ENCODE measurements at places on chromosomes 1 and 21.
A peak's percentile ranks its signal among the peaks of the same experiment; 100 is the strongest.

DNA sequence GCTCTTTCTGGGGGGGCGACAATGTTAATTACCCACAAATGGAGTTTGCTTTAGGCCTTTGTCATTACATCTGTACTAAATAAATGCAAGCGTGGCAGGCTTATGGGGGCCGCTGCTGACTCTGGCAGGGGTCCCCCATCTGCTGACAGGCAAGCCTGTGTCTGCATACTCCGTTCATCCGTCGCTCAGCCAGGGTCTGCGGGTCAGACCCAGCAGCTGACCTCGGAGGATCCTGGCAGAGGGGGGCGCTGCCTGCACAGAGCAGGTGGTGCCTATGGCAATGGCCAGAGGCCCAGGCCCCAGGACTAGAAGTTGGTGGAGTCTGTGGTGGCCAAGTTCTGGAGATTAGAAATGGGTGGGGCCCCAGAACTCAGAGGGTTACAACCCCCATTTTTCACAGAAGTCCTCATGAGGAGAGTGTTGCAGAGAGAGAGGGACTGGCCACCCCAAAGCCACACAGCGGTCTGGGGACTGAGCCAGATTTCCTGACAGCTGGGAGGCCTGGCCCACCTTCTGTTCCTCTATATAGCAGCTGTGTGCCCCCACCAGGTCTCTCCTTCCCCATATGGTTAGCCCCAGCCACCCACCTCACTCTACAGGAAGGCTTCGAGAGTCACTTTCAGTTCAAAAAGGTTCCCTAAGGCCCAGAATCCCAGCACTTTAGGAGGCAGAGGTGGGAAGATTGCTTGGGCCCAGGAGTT lies 31.0 kb downstream of the TTC39A start:
- no peak overlapping the region for H3K4me3 ChIP-seq
- no peak overlapping the region for H3K27ac ChIP-seq
- no peak for DNase-seq
- H3K4me1 ChIP-seq = peaks cover 8% of the 10 kb centered on the region
- H3K27me3 ChIP-seq = no peaks in the 10 kb centered on the region

GRCh38 chr1:18569811-18570545 lies 60.7 kb upstream of the PAX7 start:
- DNase-seq = no peak
- no peak overlapping the region for H3K4me3 ChIP-seq
- H3K4me1 ChIP-seq = no peaks in the 10 kb centered on the region
- H3K27me3 ChIP-seq = no peaks in the 10 kb centered on the region

DNA sequence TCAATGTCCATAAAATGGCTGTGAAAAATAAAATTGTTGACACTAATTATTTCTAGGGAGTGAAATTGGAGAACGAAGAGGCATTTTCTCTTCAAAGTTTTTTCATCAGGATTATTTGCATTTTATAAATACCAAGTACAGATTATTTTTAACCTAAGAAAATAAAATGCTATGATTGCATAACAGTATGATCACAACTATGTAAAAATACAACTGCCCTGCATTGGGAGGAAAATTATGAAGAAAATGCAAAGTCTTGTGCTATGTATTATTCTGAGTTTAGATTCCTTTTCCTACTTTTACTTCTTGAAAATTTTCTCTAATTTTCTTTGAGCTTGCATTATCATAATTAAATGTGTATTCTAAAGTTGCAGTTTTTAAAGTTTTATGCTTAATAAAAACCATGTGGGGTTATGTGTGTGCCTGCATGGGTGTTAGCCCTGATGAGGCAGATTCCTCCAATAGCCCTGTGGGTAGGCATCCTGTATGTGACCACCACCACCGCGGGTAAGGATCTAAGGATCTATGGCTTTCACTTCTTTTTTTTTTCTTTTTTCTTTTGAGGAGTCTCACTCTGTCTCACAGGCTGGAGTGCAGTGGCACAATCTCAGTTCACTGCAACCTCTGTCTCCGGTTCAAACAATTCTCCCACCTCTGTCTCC lies 24.7 kb downstream of the STX6 start:
- H3K4me1 ChIP-seq = peaks cover 20% of the 10 kb centered on the region
- H3K27ac ChIP-seq = no peak overlapping the region
- H3K27me3 ChIP-seq = no peaks in the 10 kb centered on the region
- no peaks in the 10 kb centered on the region for H3K36me3 ChIP-seq
- DNase-seq = no peak

DNA sequence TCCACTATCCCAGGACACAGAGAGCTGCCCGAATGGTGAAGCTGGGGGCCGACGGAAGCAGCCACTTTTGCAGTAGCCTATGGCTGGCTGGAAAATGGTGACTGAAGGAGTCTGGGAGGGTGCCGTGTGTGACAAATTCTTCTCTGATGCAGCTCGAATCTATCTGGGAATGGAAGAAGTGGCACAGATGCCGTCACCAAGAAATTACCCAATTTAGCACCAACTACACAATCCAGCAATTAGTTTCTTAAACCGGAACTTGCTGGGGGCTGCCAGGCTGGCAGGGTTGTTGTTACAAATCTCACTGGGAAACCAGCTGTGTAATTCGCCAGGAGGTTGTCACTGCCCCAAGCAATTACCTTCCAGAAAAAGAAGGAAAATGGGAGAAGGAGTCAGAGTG lies 18.0 kb downstream of the DLGAP3 start:
- no peaks in the 10 kb centered on the region for H3K4me1 ChIP-seq
- DNase-seq = no peak
- H3K36me3 ChIP-seq = no peaks in the 10 kb centered on the region
- no peak overlapping the region for H3K4me3 ChIP-seq

DNA sequence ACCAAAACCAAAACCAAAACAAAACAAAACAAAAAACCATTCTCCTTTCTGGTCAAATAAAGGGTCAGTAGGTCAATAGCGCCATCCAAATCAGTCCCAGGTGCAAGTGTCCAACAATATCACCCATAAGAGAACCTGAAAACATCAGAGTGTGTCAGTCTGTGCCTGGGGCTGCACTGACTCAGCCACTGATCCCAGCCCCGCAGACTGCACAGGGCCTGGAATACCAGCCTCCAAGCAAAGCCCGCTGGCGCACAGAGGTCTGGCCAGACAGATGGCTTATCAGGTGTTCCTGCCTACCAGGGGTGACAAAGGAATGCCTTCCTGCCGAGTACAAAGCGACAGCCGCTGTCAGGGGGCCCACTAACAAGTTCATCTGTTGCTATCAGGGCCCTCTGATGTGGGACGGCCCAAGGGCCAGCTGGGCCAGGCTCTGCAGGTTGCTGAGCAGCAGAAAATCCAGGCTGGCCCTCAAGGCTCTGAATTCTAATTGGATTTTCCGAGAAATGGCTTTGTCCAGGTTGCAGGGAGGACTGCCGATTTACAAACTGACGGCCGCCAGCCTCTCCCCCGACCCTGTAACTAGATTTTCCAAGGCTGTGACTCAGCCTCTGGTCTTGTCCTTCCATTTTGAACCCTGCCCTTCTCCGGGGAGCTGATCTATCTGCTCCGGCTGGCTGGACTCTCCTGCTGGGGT lies 13.7 kb upstream of the TMEM51 start:
- no peaks in the 10 kb centered on the region for H3K36me3 ChIP-seq
- no peak overlapping the region for H3K4me3 ChIP-seq
- no peak overlapping the region for H3K27ac ChIP-seq
- H3K4me1 ChIP-seq = no peaks in the 10 kb centered on the region
- no peak for DNase-seq
- H3K27me3 ChIP-seq = no peaks in the 10 kb centered on the region

GRCh38 chr1:17632106-17632505 lies 92.6 kb downstream of the ARHGEF10L start:
- H3K4me1 ChIP-seq = peaks cover 96% of the 10 kb centered on the region
- H3K27me3 ChIP-seq = no peaks in the 10 kb centered on the region
- peaks cover 71% of the 10 kb centered on the region for H3K36me3 ChIP-seq
- DNase-seq = no peak
- no peak overlapping the region for H3K4me3 ChIP-seq

- no peaks in the 10 kb centered on the region for H3K36me3 ChIP-seq
- no peak overlapping the region for H3K27ac ChIP-seq
- no peak for DNase-seq
These were observed 608.8 kb upstream of the CHRM3 start for GRCh38 chr1:238777551-238777950.

DNA sequence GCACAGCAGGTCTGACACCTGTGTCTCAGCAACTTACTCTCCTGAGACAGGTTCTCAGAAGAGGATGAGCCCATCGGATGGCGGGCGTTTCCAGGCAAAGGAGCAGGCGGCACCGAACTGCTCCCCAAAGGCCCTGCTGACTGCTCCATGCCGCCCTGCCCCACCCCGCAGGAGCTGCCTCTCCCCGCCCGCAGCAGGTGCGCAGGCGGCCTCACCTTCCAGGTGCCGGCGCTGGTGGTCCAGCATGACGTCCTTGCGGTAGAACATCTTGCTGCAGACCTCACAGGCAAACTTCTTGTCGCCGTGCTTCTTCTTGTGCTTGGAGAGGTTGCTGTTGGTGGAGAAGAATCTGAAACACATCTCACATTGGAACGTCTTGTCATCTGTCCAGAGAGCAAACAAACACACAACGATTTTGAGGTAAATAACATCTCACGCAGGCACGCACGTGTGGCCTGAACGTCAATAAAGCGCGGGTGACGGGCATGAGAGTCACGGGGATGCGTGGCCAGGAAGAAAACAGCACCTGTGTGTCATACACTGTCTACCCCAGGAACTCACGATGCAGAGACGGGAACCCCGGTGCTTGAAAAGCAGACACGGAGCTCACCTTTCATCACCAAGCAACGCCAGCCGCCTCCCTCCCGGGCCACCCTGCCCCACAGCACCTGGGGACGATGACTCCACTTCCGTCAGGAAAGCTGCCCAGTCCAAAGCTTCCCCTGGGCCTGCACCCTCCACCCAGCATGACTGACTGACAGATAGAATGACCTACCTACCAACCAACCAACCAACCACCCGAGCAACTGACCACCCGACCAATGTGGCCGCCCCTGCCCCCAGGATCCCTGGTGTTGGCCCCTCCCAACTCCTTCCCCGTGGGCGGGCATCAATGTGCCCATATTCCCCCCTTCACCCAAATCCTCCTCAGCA lies 50.9 kb downstream of the PRDM15 start:
- H3K4me3 ChIP-seq = no peak overlapping the region
- H3K36me3 ChIP-seq = peaks cover 10% of the 10 kb centered on the region
- DNase-seq = no peak
- no peaks in the 10 kb centered on the region for H3K27me3 ChIP-seq
- H3K4me1 ChIP-seq = no peaks in the 10 kb centered on the region
- no peak overlapping the region for H3K27ac ChIP-seq

GRCh38 chr1:22111620-22112019 lies 31.3 kb downstream of the WNT4 start:
- H3K27me3 ChIP-seq = no peaks in the 10 kb centered on the region
- H3K4me3 ChIP-seq = no peak overlapping the region
- H3K27ac ChIP-seq = no peak overlapping the region
- no peak for DNase-seq

- no peaks in the 10 kb centered on the region for H3K27me3 ChIP-seq
- peak overlapping the region; percentile 56 for H3K4me3 ChIP-seq
- H3K4me1 ChIP-seq = no peaks in the 10 kb centered on the region
- no peak overlapping the region for H3K27ac ChIP-seq
These were observed 35.8 kb downstream of the GREM2 start for GRCh38 chr1:240575981-240576662.

- no peak for DNase-seq
- H3K4me1 ChIP-seq = no peaks in the 10 kb centered on the region
- H3K36me3 ChIP-seq = no peaks in the 10 kb centered on the region
- no peak overlapping the region for H3K4me3 ChIP-seq
- H3K27me3 ChIP-seq = no peaks in the 10 kb centered on the region
- no peak overlapping the region for H3K27ac ChIP-seq
These were observed 52.5 kb upstream of the TINAGL1 start for GRCh38 chr1:31523769-31524168.

DNA sequence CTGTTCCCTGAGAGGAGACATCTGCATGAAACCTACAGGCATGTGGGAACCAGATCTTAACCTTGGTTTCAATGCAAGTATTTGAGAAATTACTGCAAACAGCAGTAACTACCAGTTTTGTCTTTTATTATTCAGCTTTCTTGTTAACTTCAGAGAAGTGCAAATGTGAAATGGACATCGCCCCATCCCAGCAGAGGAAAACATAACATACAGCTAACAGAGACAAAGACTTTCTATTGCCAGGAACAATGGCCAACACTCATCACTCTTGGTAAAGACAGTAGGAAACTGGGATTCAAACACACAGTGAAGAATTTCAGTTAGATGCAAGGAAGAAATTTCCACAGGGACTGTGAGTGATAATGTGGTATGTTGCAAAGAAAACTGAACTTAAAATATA lies 115.1 kb downstream of the SLC30A10 start:
- H3K36me3 ChIP-seq = no peaks in the 10 kb centered on the region
- no peak overlapping the region for H3K27ac ChIP-seq
- no peak for DNase-seq
- no peak overlapping the region for H3K4me3 ChIP-seq

DNA sequence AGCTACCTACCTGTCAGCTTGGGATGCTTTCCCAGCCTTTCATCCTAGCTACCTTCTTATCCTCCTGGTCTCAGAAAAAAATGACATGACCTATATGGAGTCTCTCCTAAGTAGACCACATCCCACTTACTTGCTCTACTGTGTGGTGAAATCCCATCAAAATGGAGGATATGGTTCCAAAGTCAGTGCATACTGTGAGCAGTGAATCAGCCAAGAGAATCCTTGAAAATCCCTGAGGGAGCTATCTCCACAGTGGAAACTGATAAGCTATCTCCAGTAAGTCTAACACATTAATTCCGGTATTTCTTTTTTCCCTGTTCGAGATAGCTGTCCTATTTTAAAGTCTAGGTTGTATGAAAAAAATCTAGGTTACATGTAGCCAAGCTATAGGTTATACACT lies 189.7 kb downstream of the FGGY start:
- peaks cover 2% of the 10 kb centered on the region for H3K4me1 ChIP-seq
- H3K27ac ChIP-seq = no peak overlapping the region
- H3K27me3 ChIP-seq = no peaks in the 10 kb centered on the region
- H3K4me3 ChIP-seq = no peak overlapping the region
- DNase-seq = no peak

GRCh38 chr1:56199956-56200355 lies 379.4 kb downstream of the PLPP3 start:
- H3K4me3 ChIP-seq = no peak overlapping the region
- DNase-seq = no peak
- H3K27me3 ChIP-seq = no peaks in the 10 kb centered on the region
- no peaks in the 10 kb centered on the region for H3K36me3 ChIP-seq
- peaks cover 12% of the 10 kb centered on the region for H3K4me1 ChIP-seq

- no peak overlapping the region for H3K27ac ChIP-seq
- DNase-seq = no peak
- H3K4me1 ChIP-seq = no peaks in the 10 kb centered on the region
These were observed 39.6 kb downstream of the ALG6 start for GRCh38 chr1:63407002-63407401.

Measured in thoracic aorta (tissue), 2 donors.